ENCODE measurements at places on chromosomes 5 and 9. TPM values are rescaled to one million over a fixed set of nuclear protein-coding genes. Genes with fewer than 3 reads are reported as not detected.

Gene PSMD5
- 25.9 TPM for polyA plus RNA-seq

Gene LCN6
- 39.0 TPM for polyA plus RNA-seq

Gene PLCXD3
- 1.4 TPM for polyA plus RNA-seq

Gene INSL4
- not detected for polyA plus RNA-seq

Gene TAF1L
- 0.01 TPM for polyA plus RNA-seq

Gene ASPN
- polyA plus RNA-seq: 8.9 TPM

Gene FBP2
- polyA plus RNA-seq: 3.5 TPM

Gene IL13
- 1.3 TPM for polyA plus RNA-seq

Gene FAM221B
- not detected for polyA plus RNA-seq

Gene ARL10
- 3.1 TPM for polyA plus RNA-seq

Gene COL15A1
- polyA plus RNA-seq: 61.5 TPM

Gene ACTBL2
- polyA plus RNA-seq: 0.01 TPM

Gene PCDHB16
- 0.90 TPM for polyA plus RNA-seq

Gene RNF180
- 0.99 TPM for polyA plus RNA-seq

Gene SLC1A1
- polyA plus RNA-seq: 1.2 TPM

Gene CACFD1
- 8.5 TPM for polyA plus RNA-seq

Gene BRINP1
- polyA plus RNA-seq: not detected

Gene PCDHA9
- not detected for polyA plus RNA-seq

Gene PRUNE2
- 6.6 TPM for polyA plus RNA-seq

Gene TMC1
- 1.9 TPM for polyA plus RNA-seq

Gene PCDHB9
- polyA plus RNA-seq: 0.79 TPM

All from adipose tissue (tissue), 3 donors.